ENCODE measurements at places on chromosomes 1 and 21. TPM values are rescaled to one million over a fixed set of nuclear protein-coding genes. Genes with fewer than 3 reads are reported as not detected.

The CD55 gene
- 82.1 TPM for total RNA-seq

The MTARC2 gene
- not detected for total RNA-seq

The PAPPA2 gene
- total RNA-seq, result 0.03 TPM

The RGS7 gene
- not detected for total RNA-seq

The CLIC4 gene
- 7.1 TPM for total RNA-seq

The STK40 gene
- total RNA-seq, result 72.4 TPM

The C21orf91 gene
- total RNA-seq, result 57.9 TPM

The SYDE2 gene
- 2.6 TPM for total RNA-seq

The PTGER3 gene
- 3.4 TPM for total RNA-seq

The ACTL8 gene
- not detected for total RNA-seq

The IQGAP3 gene
- 31.0 TPM for total RNA-seq

The PTGS2 gene
- not detected for total RNA-seq

The SETSIP gene
- total RNA-seq, result not detected

The KIF17 gene
- total RNA-seq, result not detected

The KISS1 gene
- total RNA-seq, result not detected

The ARL8A gene
- 42.0 TPM for total RNA-seq

The PEAR1 gene
- total RNA-seq, result 0.40 TPM

All from activated CD8-positive, alpha-beta T cell treated with anti-CD3 and anti-CD28 coated beads, Interleukin-2, amount 10 ng/mL, durations not matched to agents 7 days and 5 days (primary cell).